ENCODE measurements at places on chromosomes 1 and 21.
A peak's percentile ranks its signal among the peaks of the same experiment; 100 is the strongest.

DNA sequence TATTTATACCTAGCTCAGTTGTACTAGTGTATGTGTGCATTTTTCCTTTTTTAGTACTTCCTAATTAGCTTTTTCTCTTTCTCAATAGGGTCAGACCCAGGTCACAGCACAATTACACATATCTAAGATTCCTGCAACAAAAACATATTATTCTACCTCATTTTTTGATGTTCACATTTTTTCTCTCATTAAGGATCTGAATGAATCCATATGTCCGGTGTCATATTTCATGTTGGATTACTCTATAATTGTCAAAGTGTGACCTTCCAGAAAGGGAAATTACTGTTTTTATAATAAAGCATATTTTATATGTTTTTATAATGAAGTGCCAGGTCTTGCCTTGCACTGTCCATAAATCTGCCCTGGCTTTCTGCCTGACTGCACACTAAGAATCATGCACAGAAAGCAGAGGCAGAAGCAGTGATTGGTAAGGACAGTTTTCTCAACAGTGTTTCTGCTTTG lies 143.7 kb downstream of the KCNT2 start:
- DNase-seq, result no peak

DNA sequence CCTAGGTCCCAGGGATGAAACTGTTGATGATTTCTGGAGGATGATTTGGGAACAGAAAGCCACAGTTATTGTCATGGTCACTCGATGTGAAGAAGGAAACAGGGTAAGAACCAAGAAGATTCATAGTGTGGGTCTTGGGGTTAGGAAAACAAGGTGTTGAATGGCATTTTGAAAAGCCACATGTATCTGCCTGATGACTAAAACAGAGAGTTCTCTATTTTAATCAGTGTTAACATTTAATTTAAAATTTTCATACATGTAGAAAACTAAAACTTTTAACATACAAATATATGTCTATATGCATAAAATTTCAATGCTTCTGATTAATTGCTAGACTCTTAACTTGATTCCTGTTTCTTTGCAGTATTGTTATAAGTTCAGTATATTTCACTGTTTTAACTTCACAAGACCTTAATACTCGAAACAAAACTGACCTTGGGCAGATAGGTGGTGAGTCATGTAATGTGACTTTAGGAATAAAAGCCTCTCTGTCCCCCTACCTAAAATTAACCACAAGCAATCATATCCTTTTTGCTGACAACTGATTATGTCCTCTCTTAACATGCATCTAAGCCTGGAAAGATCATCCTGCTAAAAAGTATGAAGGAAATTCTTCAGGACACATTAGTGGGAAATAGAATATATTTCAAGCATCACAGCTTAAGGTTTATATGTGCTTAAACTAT lies 95.6 kb downstream of the PTPRC start:
- DNase-seq, result no peak

- DNase-seq, result no peak
Observed at GRCh38 chr1:3846541-3846940, 10.5 kb downstream of the CEP104 start.

DNA sequence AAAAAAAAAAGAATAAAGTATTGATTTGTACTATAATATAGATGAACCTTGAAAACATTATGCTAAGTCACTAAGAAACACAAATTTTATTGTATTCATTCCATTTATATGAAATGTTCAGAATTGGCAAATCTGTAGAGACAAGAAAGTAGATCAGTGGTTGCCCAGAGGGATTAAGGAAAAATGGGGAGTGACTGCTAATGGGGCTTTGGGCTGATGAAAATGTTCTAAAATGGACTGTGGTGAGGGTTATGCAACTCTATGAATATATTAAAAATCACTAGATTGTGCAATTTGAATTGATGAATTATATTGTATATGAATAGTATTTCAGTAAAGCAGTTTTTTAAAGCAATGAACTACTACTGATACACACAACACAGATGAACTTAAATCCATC lies 10.0 kb downstream of the GDAP2 start:
- no peak for DNase-seq

GRCh38 chr1:16009030-16009460 lies 5.0 kb downstream of the SRARP start:
- DNase-seq, result peak; percentile 57

- no peak for DNase-seq
Observed at GRCh38 chr1:160924791-160925651, 29.6 kb downstream of the ITLN2 start.

GRCh38 chr1:226309398-226310244 lies 657 bp upstream of the LIN9 start:
- DNase-seq, result no peak
